ENCODE measurements at places on chromosomes 7 and 10.

- no peak for DNase-seq
Observed at GRCh38 chr10:56561336-56561735, 200.3 kb upstream of the ZWINT start.

DNA sequence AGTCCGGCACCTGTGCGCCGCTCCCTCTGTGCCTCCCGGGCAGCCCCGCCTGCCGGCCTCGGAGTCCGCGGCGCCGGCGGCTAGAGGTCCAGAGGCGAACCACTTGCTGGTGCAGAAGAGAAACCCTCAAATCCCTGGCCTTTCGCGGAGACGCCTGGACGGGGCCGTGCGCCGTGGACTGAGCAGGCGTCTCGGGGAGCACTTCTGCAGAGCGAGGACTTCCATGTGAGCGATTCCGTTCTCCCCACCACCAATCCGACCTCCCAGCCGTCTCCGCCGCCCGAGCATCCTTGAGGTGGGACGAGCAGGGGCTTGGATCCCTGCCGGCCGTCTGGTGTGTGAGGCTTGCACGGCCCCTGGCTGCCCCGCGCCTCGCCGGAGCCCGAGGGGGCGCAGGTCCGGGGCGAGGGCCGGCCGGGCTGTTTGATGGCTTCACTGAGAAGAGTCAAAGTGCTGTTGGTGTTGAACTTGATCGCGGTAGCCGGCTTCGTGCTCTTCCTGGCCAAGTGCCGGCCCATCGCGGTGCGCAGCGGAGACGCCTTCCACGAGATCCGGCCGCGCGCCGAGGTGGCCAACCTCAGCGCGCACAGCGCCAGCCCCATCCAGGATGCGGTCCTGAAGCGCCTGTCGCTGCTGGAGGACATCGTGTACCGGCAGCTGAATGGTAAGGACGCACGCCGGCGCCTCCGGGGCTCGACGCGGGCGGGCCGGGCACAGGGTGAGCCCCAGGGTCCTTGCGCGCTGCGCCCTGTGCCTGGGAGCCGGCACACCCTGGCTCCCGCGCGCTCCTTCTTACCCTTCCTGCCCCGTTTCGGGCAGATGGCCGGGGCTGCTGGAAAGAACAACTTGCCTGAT, 660 bp downstream of the GALNT17 start:
- peak; percentile 46 for DNase-seq

- DNase-seq, result no peak
Observed at GRCh38 chr7:151381348-151382078, 28.3 kb downstream of the WDR86 start.

DNA sequence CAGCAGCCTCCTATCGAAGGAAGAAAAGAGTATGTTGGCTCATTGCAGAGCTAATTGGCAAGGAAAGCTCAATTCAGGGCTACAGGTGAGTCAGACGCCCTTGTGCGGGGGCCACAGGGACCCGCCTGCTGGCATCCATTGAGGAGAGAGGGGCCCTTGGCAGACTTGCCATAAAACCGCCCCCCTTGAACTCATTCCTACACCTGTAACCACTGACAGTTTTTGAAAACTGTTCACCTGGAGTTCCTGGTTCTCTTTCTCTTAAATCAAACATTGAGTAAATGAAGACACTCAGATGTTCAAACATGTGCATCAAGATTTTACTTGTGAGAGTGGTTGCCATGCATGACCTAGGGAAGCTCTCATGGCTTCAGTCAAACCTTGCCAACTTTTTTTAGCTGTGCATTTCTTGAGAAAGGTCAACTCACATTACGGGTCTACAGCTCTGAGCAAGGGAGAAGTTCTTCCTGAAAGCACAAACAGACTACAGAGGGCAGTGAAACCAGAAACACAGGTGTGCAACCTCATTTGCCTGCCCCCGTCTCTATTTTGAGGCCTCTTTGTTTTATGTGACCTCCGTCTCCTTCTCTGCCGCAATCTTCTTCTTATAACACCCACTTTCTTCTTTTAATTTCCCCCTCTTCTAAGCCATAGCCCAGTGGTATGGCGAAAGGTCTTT, 87.8 kb downstream of the TBXAS1 start:
- no peak for DNase-seq

DNA sequence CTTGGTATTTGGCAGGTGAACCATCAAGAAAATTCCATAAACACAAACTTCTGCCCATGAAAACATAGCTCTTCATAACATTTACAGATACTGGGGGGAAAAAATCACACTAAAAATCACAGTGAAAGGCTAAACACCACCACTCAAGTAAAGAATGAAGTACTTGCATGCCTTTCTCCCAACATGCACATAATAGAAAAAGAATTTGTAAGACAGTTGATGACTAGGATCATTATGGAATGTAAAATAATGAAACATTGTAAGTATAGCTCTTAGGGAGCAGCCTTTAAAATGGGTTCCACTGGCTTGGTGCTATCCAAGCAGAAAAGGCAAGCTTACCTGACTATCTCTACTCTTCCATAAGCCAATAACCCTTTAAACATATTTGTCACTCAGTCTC, 299.9 kb upstream of the LRRN3 start:
- no peak for DNase-seq

- no peak for DNase-seq
Observed at GRCh38 chr7:150374472-150374871, 4.7 kb upstream of the ZNF775 start.

GRCh38 chr10:16586358-16587138, 64.9 kb upstream of the C1QL3 start:
- no peak for DNase-seq

- no peak for DNase-seq
Observed at GRCh38 chr7:46838463-46838862, 743.4 kb downstream of the TNS3 start.

DNA sequence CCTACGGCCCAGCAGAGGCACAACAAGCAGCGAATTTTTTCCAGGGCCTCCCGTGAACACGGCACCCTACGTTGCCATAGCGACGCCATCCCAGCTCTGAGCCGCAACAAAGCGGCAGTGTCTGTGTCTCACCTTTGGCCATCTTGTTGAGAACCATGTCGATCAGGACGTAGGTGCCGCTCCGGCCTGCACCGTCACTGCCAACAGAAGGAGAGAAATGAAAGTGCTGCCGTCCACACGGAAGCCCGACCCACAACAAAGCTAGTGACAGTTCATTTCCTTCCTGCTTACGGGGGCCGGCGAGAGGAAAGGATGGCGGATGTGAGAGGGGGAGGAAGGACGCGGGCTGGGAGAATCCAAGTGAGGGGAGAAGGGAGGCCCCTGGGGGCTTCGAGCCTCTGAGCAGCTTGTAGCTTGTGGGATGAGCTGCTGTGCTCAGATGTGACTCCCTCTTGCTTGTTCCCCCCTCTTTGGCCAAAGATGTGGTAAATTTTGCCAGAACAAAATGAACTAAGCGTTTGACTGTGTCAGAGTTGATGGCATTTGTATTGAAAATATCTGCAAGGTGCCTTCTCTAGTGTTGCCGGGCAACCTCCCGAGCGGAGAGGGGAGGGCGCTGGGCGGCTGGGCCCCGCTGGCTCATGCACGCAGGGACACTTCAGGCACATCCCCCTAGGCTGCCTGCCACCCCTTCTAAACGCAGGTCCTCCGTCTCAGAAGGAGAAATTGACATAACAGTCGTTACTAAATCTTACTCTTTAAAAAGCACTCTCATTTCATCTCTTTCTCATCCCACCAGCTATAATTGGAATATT, 232.2 kb downstream of the DNAJB6 start:
- DNase-seq, result peak; percentile 68

- DNase-seq, result no peak
Observed at GRCh38 chr7:66265566-66265965, 60.4 kb downstream of the TPST1 start.

DNA sequence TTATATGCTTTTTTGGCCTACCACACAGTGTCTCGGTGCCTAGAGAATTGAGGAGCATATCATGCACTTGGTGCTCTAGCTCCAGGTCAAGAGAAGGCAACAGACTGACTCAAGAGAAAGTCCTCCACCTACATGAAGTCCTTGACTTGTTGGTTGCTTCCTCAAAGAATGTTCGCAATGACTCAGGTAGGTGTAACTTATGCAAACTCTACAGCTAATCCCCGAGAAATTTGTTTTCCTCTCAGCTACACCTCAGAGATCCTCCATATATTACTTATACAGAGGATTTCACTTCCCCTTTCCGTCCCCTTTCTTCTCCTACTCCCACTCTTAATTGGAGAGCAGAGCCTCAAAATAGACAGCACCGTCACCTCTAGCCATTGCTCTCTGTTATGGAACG, 1013.1 kb downstream of the KCNMA1 start:
- no peak for DNase-seq

GRCh38 chr10:3654980-3655379, 130.0 kb downstream of the KLF6 start:
- no peak for DNase-seq

DNA sequence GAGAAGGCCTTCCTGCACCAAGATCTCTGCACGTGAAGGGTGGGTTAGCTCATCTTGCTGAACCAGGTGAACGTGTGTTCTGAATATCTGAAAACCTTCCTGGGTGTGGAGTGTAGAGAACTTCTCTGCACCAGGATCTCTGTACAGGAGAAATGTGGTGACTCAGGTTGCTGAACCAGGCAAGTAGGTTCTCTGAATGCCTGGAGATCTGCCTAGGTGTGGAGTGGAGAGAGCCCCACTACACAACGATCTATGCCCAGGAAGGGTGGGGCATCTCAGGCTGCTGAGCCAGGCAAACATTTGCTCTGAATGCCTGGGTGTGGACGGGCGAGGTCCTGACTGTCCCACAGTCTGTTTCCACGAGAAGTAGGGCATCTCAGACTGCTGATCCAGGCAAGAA, 1002.3 kb upstream of the KCND2 start:
- DNase-seq, result no peak

- DNase-seq, result no peak
Observed at GRCh38 chr10:59967079-59967478, 60.7 kb upstream of the CCDC6 start.

DNA sequence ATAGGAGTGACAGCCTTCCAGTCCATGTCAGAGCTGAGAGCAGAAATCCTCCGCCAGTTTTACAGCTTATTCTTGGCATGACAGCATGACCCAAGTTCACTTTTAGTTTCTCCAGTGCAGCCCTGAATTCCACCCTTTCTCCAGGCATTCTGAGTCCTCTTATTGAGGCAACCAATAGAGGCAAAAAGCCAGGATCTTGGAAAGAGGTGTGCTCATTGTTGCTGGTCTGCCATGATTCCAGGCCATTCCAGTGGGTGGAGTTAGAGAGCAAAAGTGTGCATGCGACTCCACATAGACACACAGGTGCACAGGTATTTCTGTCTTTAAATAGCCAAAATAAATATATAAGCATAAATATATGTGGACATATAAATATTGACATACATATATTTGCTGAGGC, 224.7 kb upstream of the ADARB2 start:
- no peak for DNase-seq

- DNase-seq, result no peak
Observed at GRCh38 chr10:35598379-35598778, 6.8 kb upstream of the GJD4 start.

DNA sequence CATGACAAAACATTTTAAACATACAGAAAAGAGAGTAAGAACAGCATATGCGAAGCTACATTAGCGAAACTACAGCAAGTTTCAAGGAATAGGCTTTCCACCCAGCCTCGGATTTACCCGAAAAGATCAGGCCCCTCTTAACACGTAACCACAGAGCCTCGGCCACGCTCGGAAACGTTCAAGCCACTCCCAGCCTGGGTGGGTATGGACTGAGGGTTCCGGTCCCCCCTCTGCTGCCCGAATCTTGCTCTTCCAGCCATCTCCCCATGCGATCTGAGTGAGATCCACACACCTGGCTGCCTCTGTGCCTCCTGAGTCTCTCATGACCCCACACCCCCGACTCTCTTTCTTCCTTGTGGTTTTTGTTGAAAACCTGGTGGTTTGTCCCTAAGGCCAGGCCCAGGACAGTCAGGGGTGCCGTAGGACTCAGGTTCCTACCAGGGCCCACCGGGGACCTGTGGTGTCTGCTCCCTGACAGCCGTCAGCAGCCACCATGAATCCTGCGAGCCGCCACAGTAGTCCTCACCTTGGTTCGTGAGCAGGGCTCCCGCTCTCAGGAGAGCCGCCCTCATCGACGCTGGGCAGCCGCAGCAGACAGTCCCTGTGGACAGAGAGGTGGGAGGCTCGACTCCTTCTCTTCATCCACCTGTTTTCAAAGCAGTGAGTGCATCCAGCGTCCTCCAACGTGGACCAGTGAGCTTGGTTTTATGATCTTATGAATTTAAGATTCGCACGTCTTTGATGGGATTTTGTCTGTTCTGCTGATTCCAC, 18.5 kb downstream of the KNDC1 start:
- DNase-seq, result peak; percentile 14

- no peak for DNase-seq
Observed at GRCh38 chr10:986881-987619, 1.2 kb upstream of the GTPBP4 start.

DNA sequence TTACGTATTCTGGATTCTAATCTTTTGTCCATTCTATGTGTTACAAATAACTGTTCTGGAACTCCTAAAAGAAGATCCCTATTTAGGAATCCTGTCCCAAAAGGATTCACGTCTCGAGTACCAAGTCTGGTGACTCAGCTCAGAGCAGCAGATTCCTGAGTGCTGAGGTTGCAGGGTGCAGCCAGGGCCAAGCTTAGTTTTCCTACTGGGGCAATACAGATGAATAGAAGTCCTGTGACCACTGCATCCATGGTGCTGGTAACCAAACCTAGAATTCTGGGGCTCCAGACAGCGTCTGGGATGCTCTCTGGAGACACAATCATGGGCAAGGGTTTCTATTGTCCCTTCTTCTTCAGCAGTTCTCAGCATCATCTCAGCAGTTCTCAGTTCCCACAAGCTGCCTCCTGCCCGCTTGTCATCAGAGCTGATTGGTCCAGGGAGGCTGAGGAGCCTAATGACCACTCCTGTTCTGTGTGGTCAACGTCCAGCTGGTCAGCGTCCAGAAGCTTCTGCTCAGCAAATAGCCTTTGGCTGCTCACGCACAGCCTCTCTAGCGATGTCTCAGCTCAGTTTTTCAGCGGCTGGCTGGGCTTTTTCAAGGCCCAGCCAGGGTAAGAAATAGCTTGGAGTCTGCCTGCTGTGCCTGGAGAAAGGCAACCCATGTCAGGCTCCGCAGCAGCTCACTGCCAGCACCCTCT, 50.4 kb upstream of the C7orf33 start:
- DNase-seq, result peak; percentile 82

- DNase-seq, result no peak
Observed at GRCh38 chr10:94307046-94307615, 55.6 kb downstream of the NOC3L start.

- no peak for DNase-seq
Observed at GRCh38 chr10:810351-810846, 120.9 kb upstream of the DIP2C start.

GRCh38 chr10:27660268-27660667, 85.4 kb downstream of the MKX start:
- peak; percentile 44 for DNase-seq

- DNase-seq, result no peak
Observed at GRCh38 chr10:15433850-15434537, 62.9 kb upstream of the FAM171A1 start.

- no peak for DNase-seq
Observed at GRCh38 chr7:1407892-1408291, 51.4 kb downstream of the MICALL2 start.

DNA sequence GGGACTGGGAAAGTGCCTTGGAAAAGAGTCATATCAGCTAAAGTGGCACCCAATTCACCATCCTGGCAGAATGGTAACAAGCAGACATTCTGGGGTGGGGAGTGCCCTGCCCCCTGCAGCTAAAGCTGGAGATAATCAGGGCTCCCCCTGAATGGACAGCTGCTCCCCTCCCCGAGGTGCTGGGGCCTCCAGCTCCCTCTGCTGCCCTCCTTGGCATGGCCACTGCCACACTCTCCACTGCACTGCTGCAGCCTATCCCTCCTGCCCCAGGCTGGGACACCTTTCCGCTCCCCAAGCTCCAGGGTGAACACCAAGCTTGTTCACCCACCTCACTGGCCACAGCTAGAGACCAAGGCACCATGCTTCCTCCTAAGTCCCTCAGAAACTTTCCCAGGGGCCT, 9.8 kb upstream of the PARD3 start:
- DNase-seq, result peak; percentile 41
